ENCODE measurements at places on chromosomes 11 and 22.

DNA sequence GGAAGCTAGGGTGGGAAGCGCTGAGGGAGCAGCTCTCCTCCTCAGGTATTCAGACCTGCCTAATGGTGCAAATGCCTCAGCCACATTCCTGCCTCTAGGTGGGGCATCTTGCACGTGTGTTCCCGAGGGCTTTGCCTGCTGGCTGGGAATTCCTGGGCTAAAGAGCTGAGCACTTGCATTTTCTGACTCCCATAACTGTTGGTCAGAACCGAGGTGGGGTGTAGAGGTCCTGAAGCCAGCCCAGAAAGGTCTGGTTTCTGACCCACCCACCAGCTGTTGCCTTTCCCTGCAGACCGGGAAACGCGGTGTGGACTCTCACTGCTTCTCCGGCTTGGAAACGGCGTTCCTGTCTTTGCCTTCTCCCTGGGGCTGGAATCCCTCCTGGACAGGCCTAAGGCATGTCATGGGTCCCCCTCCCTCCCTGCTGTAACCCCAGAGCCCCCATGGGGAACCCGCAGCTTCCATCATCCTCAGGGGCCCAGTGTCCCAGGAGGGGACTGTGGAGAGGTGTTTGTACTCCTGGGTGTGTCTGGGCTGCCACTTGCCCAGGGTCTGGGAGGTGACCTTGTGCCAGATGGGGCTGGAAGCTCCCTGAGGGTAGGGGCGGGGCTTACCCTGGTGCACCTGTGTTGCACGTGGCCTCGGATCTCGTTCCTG lies 24.0 kb upstream of the SMIM38 start:
- DNase-seq = peak; percentile 96

GRCh38 chr11:118277312-118277711 lies 13.2 kb upstream of the MPZL2 start:
- peak; percentile 56 for DNase-seq

- peak; percentile 87 for DNase-seq
These were observed 33.7 kb upstream of the PRR5 start for GRCh38 chr22:44668190-44668885.

- peak; percentile 72 for DNase-seq
These were observed 2.3 kb upstream of the PVALB start for GRCh38 chr22:36819112-36819511.

DNA sequence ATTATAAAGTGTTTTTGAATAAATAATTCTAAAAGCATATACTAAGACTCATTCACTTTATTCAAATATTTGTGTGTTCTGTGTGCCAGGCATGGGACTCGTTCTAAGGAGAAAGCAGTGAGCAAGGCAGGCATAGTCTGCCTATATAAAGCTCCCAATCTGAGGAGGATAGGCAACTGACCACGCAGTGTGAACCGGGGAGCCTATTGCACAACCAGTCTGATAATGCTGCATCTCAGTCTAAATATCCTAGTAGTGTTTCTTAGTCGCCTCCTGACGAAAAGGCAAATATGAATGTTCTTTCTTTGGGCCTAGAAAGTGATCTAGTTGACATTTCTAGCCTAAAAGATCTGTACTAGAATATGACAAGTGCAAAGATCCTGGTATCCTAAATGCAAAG lies 98.3 kb downstream of the C11orf65 start:
- no peak for DNase-seq

GRCh38 chr22:26546282-26546681 lies 34.0 kb upstream of the TFIP11 start:
- no peak for DNase-seq

GRCh38 chr11:113167599-113167998 lies 146.8 kb upstream of the TTC12 start:
- no peak for DNase-seq

Measured in endodermal cell (in vitro differentiated cells).